CD4-positive, alpha-beta T cell treated with Interleukin-12 subunit alpha and Interleukin-12 subunit beta, for 1 hour (primary cell): ENCODE measurements at places on chromosomes 2 and 18.
A peak's percentile ranks its signal among the peaks of the same experiment; 100 is the strongest.

DNA sequence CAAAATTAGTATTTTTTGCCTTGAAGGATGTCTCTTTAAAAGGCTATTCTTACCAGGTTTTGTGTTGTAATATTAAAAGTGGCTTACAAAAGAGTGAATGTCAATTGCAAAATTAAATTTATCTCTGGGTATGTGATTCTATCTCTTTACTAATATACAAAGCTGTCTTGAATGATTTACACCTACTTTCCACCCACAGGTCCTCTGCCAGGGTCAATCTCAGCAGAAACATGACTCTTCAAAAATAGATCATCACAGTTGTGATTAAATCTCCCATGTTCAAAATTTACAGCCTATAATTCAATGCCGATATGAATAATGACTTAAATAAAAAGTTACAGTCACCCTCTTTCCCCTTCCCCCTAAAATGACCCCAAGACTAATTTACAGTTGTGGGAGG, 78.8 kb downstream of the SLC8A1 start:
- no peak for DNase-seq

DNA sequence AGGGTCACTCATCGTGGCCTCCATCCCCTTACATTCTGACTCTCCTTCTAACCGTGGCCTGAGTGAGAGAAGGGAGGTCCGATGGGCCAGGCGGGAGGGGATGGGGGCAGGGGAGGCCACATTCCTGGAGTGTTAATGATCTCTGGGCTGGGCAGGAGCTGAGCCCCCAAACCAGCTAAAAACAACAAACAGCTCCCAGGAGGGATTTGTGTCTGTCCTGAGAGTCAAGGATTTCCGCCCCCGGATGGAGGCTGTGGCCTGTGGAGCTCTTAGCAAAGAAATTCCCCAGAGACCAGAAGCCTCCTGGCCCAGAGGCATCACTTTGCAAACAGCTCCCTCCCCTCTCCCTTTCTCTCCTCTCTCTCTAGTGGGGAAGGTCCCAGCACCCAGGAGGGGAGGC, 23.5 kb downstream of the EMX1 start:
- no peak for DNase-seq

GRCh38 chr2:224870341-224870740, 154.2 kb upstream of the CCDC195 start:
- DNase-seq, result no peak

DNA sequence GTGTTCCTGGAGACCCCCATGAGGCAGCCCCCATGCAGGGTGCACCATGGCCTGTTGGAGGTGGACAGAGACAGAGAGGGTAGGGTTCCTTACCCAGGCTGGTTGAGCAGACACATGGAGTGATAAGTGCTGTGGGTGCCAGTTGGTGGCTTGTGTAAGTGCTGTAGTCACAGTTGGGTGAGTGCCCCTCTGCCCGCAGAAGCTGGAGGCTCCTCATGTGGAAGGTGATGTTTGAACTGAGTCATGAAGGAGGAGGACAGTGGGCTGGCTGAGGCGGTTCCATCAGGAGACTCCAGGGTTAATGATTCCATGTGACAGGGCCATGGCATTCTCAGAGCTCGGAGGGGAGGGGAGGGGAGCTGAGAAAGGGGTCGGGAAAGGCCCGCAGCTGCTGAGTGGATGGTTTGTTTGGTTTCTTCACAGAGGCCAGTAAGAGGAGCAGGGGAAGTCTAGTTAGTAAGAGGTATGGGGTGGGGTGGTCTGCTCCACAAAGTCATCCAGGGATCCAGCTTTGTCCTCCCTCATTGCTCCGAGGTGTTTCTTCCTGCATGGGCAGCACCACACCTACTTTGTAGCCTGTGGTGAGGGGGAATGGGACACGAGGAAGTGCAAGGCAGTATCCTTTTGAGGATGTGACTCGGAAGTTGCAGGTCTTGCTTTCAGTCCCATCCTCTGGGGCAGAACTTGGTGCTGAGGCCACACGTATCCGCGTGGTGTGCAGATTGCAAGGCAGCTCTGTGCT, 13.6 kb downstream of the IMPA2 start:
- no peak for DNase-seq

GRCh38 chr2:237101118-237101979, 15.7 kb downstream of the COPS8 start:
- no peak for DNase-seq

- no peak for DNase-seq
Measured at GRCh38 chr18:52422985-52423601, 83.1 kb downstream of the DCC start.

- no peak for DNase-seq
Measured at GRCh38 chr2:11505652-11506610, 27.9 kb upstream of the GREB1 start.

DNA sequence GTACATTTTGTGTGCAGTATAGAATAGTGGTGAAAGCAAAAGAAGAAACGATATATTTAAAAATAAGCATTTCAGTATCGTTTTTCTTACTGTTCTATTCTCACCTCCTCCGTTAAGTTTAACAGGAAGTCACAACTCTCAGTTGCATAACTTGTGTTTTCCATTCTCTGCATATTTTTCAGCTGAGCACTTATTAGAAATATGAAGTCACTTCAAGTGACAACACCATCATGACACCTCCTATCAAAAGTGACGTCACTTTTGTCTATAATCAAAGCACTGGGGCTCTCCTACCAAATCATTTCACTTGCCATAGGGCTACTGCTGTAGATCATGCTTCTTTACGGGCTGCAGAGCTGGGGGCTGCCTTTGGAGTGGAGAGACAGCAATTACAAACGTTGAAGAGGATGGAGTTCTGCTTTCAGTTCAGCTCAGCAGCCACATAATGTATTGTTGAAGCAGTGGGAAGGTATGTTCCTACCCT, 36.3 kb downstream of the STAT4 start:
- DNase-seq, result peak; percentile 78

DNA sequence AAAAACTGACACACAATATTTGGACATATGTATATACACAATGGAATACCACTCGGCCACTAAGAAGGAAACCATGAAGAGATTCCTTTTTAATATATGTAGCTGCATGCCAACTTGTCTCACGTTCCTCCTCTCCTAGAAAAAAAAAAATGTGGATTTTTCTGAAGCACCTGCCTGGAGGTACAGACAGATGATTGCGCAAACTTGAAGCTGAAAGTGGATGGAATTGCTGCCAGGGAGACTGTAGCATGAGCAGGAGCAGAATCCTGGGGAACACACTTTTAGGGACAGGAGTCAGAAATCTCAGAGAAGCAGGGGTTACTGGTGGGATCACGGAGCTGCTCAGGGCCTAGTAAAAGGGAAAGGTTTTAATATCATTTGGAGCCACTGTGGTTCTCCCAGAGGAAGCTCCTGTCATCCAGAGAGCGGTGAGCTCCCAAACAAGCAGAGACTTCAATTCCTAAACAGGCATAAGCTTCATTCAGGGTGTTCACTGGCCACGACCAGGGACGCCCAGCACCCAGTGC, 640 bp upstream of the SPR start:
- DNase-seq, result no peak

- no peak for DNase-seq
Measured at GRCh38 chr2:238235331-238235732, 4.5 kb downstream of the HES6 start.

DNA sequence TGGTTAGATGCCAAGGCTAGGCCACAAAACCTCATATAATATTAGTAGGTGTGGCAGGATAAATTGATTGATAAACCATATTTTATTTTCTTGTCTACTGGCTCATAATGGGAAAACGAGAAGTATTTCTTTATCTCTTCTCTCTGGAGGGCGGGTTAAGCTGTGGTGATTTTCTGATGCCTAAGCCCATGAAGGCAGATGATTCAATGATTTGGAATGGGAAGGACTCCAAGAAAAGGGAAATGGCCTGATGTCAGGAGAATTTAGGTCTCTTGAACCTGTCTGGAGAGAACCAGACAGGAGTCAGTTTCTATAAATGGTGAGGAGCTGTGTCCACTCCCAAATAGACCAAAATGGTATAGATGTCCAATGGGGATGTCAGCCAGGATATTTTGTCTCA, 18.7 kb upstream of the MAP4K3 start:
- no peak for DNase-seq

DNA sequence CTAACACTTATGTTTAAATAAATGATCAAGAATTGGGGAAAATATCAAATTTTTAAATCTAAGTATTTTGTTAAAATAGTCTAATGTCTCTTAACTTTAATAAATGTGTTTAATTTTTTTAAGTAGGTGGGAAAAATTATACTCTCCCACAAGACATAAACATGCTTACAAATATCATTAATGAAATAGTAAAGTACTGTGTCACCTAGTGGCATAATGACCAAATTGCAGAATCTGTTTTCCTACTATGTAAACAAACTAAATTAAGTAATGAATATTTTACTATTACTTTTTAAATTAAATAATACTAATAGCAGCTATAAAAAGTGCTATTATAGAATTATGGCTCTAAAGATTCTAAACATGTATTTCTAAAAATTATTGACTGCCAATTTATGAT, 52.0 kb upstream of the CHAC2 start:
- no peak for DNase-seq

GRCh38 chr18:74731097-74731496, 133.4 kb downstream of the ZNF407 start:
- no peak for DNase-seq

DNA sequence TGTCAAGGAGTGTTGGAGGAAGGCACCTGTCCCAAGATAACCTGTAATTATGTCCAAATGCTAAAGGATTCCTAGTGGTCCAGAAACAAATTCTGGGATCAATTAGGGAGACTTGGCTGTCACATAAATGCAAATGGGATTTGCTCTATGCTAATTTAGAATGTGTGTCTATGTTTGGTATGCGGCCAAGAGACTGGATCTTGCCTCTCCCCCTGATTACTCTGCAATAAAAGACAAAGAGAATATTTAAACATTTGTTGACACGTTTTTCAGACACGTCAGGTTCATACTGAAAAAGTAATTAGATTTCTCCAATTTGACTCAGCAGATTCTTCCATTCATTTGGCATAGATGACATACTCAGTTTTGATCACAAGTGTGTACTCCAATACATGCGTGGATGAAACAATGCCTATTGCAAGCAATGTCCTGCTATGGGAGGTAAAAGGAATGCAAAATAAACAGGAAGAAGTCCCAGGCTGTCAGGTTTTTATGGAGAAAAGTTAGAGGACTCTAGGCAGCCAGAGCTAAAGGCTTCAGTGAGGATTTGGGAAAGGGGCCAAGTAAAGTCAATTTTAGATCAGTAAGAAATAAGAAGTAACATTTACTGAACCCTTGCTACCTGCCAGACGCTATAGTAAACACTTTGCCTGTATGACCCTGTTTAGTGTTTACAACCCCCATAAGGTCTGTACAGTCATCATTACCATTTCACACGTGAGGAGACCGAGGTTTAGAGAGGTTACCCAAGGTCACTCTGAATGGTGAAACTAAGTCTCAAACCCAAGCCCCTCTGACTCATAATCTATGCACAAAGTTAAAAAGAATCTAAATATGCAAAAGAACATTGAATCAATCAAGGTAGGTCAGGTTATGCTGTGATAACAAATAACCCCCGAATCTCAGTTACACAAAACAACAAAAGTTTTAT, 7.8 kb downstream of the ANTXR1 start:
- DNase-seq, result no peak

GRCh38 chr2:28338831-28339321, 53.8 kb upstream of the FOSL2 start:
- no peak for DNase-seq

DNA sequence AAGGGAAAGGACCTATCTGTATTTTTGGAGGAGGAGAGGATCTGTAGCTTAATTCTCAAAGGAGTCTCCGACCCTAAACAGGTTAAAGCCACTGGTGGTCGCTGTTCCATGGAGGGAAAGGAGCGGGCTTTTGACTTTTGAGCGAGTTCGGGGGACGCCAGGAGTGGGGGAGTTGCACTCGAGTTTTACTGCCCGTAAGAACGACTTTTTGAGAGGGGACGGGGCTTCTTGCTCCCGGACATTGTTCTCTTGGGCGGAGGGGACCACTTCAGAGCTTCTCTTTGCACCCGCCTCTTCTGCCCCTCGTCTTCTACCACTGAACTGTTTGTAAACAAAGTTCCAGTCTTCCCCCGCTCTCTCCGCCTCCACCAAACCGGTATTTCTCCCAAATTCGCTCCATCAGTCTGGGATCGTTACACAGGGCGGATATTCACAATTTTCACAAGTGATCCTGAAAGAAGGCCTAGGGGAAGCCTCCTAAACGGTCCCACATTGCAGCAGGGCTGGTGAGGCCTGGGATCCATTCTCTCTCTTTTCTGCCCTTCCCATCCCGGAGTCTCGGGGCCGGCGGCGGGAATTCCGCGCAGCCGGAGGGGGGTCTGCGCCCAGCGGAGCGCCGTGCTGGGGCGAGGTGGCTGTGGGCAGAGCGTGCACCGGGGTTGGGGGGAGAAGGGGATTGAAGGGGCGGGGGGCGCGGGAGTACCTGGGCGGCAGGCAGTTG, 6.6 kb downstream of the DLX2 start:
- DNase-seq, result no peak

DNA sequence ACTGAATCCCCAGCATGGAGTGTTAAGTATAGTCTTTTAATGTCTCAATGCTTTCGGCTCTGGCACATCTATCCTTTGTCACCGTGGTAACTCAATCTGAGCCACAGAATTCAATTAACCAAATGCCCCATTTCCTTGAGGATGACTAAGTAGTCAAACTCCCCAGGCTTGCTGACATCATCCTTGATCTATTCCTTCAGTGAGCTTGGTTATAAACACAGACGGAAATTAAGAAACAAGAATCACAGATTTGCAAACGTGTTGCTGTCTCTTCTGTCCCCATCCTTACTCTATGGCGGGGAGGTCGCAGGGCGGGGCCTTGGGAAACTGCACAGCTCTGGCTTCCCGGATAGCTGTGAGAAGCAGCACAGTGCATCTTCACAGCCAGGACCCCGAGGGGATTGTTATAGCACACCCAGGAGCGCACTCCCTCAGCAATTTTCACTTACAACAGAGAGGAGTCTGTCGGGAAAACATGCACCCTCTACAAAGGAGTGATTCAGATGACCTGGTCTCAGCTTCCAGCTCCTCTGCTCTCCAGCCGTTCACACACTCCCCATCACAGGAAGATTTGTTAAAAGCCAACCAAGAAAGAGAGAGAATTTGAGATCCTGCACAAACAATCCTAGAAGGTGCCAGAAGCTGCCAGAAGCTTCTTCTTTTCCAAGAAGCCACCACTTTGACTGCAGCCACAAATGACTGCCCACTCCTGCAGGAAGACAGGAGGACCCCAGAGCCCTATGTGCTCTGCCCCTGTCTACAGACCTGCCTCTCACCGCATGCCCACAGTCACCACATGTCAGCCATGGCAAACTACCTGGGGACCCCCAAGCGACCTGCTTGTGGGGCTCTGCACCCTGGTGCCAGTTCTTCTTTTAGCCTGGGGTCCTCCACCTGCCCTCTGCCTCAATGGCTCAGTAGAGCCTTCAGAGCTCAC, 44.9 kb upstream of the YWHAQ start:
- no peak for DNase-seq
